Activated CD4-positive, alpha-beta T cell treated with anti-CD3 and anti-CD28 coated beads, Interleukin-2, amount 10 ng/mL, durations not matched to agents 24 days and 14 days (primary cell): ENCODE measurements at places on chromosomes 2 and 18.

- peak; percentile 68 for DNase-seq
These were observed 57.5 kb downstream of the ZRANB3 start for GRCh38 chr2:135473567-135473966.

DNA sequence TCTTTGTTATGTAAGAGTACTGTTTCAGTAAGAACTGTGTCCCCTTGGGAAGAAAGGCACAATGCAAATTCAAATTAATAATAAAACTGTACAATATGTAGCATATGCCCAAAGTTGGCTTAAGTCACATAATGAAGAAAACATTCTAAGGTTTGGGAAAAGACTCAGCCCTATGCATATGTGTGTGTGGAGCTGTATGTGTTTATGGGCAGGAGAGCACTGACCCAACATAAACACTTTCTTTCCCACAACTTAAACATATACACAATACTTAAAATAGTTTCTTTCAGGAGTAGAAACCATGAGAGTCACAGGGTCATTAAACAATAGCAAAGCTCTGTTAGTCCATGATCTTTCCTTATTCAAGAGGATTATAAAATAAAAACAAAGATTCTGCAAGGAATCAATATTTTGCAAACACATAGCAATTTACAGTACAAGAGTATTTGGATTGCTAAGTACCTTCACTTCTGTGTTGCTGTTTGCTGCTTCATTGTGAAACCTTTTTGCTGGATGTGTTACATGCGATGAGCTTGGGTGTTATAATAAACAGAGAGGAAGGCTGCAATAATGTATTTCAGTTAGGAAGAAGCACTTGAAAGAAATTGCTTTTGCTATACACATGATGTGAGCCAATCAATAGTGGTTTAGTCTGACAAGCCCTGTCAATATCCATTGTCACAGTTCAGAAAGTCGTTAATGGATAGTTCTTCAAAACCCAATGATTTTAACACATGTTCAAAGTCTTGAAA lies 347.3 kb downstream of the ARHGAP15 start:
- DNase-seq, result peak; percentile 12

GRCh38 chr2:113324684-113325160 lies 46.0 kb upstream of the PAX8 start:
- DNase-seq, result peak; percentile 76

DNA sequence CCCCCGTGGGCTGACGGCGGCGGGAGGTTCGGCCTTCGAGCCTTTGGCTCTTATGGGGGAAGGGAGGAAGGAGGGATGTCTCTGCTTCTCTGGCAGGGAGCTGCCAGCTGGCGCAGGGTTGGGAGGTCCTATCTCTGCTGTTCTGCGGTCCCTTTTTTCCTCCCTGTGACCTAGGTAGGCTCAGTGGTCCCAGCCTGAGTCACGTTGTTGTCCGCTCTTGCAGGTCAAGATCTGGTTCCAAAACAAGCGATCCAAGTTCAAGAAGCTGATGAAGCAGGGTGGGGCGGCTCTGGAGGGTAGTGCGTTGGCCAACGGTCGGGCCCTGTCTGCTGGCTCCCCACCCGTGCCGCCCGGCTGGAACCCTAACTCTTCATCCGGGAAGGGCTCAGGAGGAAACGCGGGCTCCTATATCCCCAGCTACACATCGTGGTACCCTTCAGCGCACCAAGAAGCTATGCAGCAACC lies 2.5 kb downstream of the DLX1 start:
- peak; percentile 66 for DNase-seq

- no peak for DNase-seq
These were observed 35.2 kb downstream of the RFX8 start for GRCh38 chr2:101439716-101440115.
